H1 (cell line): ENCODE measurements at places on chromosomes 3 and 15. TPM values are rescaled to one million over a fixed set of nuclear protein-coding genes. Genes with fewer than 3 reads are reported as not detected.

DNA sequence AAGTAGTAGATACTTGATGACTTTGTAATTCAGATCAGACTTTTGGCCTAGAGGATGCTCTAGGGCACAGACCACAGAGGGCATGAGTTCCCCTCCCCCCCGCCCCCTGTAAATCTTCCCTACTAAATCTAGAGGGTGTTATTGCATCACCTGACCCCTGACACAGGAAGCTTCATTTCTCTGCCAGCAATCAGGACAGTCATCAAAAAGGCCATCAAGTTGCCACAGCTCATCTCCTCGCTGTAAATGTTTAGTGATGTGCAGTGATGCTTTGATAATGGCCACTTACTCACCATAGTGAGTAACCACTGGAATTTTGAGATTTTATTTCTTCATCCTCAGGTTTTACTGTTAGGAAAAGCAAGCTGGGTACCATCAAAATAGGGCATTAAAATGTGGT is 289.2 kb upstream of the CHRM5 start:
- H3K4me3 ChIP-seq: no peak overlapping the region
- H3K4me1 ChIP-seq: no peaks in the 10 kb centered on the region
- no peak for DNase-seq
- H3K36me3 ChIP-seq: 0 out of 2 replicates have a peak, but pooled peaks cover 2% of the 10 kb centered on the region

GRCh38 chr3:110419601-110420000 is 652.0 kb upstream of the NECTIN3 start:
- no peak overlapping the region for H3K27ac ChIP-seq
- H3K36me3 ChIP-seq: no peaks in the 10 kb centered on the region
- no peak overlapping the region for H3K4me3 ChIP-seq
- H3K4me1 ChIP-seq: no peaks in the 10 kb centered on the region

GRCh38 chr15:67415181-67415580 is 105.8 kb upstream of the C15orf61 start:
- no peaks in the 10 kb centered on the region for H3K4me1 ChIP-seq
- H3K36me3 ChIP-seq: no peaks in the 10 kb centered on the region
- no peaks in the 10 kb centered on the region; the same call in 1 of the 2 replicates for H3K27me3 ChIP-seq
- H3K4me3 ChIP-seq: no peak overlapping the region
- DNase-seq: no peak

DNA sequence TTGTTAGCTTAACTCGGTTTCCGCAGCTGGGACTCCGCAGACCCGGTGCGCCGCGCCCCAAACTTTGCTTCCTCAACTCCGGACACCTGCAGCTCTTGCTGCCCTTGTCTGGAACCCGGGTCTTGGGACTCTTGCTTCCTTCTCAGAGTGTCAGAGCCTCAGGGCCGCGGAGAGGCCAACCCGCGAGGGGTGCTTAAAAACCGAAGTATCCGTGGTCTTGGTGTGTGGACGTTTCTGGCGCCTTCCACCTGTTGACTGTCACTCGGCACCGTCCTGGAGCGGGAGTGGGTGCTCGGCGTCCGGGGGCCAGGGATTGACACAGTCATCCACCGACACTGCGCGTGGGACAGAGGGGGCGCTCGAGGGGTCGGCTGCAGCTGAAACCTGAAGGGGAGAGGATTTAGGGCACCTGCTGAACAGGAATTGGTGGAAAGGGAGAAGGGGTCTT is 386 bp downstream of the SQOR start:
- peaks cover 7% of the 10 kb centered on the region; the same call in 1 of the 2 replicates for H3K4me1 ChIP-seq
- H3K27me3 ChIP-seq: peaks cover 24% of the 10 kb centered on the region
- no peak overlapping the region for H3K27ac ChIP-seq

GRCh38 chr3:145798696-145799537 is 362.1 kb downstream of the PLOD2 start:
- H3K36me3 ChIP-seq: no peaks in the 10 kb centered on the region
- no peaks in the 10 kb centered on the region for H3K27me3 ChIP-seq
- H3K4me1 ChIP-seq: peaks cover 7% of the 10 kb centered on the region; the same call in 1 of the 2 replicates
- H3K4me3 ChIP-seq: no peak overlapping the region
- DNase-seq: peak; percentile 46

DNA sequence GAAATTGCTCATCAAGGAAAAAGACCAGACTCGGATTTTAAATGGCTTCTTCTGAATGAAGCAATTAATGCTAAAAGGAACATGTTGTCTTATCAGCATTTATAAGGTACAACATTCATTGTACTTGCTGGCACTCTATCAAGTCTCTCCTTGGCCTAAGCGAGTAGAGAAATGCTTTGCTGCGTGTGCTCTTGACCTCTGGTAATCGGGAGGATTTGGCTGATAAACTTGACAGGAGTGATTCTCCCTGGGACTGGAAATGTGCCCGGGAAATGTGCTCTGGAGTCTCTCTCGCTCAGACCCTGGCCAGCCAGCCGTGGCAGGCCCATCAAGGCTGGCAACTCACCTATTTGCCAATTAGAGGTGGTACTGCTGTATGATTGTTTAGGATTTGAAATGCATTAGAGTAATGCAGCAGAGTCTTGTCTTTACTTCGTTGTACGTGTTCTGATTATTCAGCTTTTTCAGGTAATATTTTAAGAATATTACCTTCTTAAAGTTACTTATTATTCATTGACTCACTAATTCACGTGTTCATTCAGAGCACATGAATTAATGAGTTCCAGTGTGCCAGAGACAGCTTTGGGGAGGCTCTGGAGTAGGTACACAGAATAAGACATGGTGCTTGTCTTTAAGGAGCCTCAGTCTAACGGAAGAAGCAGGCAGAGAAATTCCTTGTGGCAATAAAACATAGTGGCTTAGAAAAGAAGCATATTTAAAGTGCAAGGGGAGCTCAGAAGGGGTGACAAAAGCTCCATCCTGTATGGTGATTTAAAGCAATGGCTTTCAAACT is 48.0 kb upstream of the TPRG1 start:
- no peak for DNase-seq
- H3K4me1 ChIP-seq: no peaks in the 10 kb centered on the region
- no peak overlapping the region for H3K4me3 ChIP-seq

- no peak for DNase-seq
- H3K36me3 ChIP-seq: no peaks in the 10 kb centered on the region; the same call in 1 of the 2 replicates
- H3K4me3 ChIP-seq: no peak within 1 kb of the TSS
- H3K27me3 ChIP-seq: no peaks in the 10 kb centered on the region
Measured at GRCh38 chr3:119660474-119661440, at the start of gene POPDC2. Gene POPDC2 (minus strand): TSS chr3:119660589. CDS start chr3:119660423, 166 bp downstream.

DNA sequence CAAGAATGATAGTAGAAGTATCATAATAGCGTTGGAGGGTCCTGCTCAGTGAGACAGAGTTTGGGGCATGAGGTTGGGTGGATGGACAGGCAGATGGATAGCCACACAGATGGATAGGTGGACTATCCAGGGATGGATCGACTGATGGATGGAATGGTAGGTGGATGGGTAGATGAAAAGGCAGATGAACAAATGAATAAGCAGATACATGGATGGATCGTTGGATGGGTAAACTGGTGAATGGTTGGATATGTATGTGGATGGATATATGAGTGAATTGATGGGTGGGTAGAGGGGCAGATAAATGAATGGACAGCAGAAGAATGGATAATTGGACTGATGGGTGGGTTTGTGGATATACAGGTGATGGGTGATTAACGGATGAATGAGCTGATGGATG is 9.5 kb downstream of the CPNE9 start:
- no peaks in the 10 kb centered on the region for H3K4me1 ChIP-seq
- no peak overlapping the region for H3K27ac ChIP-seq
- no peak overlapping the region for H3K4me3 ChIP-seq
- H3K27me3 ChIP-seq: no peaks in the 10 kb centered on the region
- H3K36me3 ChIP-seq: no peaks in the 10 kb centered on the region
- DNase-seq: no peak

- no peaks in the 10 kb centered on the region for H3K36me3 ChIP-seq
- no peak overlapping the region for H3K4me3 ChIP-seq
- no peaks in the 10 kb centered on the region for H3K4me1 ChIP-seq
- H3K27ac ChIP-seq: no peak overlapping the region
- no peak for DNase-seq
Measured at GRCh38 chr3:23308986-23309625, 106.0 kb downstream of the UBE2E2 start.

Gene LEKR1
- total RNA-seq: not detected in 2 replicates

Gene SCAPER
- 6.8 and 6.9 TPM in 2 replicates for total RNA-seq
